Adipocyte (in vitro differentiated cells): ENCODE measurements at places on chromosomes 7 and 10.

GRCh38 chr7:2710901-2711551 is 23.0 kb downstream of the AMZ1 start:
- no peak for DNase-seq

- no peak for DNase-seq
These were observed 59.5 kb downstream of the CACNA2D1 start for GRCh38 chr7:82384051-82384464.

DNA sequence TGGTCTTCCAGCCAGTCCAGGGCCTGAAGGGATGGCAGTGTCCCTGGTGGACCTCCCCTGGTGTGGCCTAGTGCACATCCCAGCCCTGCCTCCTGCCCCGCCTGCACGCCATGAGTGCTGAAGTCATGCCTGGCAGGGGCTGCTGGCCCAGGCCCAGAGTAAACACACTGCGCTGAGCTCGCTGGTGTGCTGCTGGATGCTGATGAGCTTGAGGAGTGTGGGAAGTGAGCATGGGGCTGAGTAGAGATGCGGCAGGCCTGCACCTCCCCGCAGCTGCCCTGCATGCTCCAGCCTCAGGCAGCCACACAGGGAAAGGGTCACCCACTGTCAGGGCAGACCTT is 43.2 kb downstream of the HTRA1 start:
- DNase-seq, result peak; percentile 93

DNA sequence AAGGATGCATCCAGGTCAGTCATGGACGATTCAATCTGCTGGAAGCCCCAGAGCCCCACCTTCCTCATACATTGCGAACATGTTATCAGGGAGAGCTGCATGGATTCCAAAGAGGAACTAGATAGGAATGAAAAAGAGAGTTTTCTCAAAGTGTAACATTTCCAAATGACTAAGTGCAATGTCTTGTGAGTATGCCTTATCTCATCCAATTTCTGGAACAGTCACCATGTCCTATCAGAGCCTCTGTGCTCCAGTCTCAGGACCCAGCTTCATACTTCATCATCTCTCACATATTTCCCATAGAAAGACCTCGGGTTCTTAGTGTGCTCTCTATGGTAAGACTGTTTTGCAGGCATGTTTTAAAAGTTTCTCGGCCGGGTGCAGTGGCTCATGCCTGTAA is 26.8 kb downstream of the ZC3HC1 start:
- no peak for DNase-seq
